T-helper 1 cell (primary cell): ENCODE measurements at places on chromosomes 5 and 9.

GRCh38 chr5:168014433-168015123 lies 276.9 kb upstream of the WWC1 start:
- DNase-seq = no peak

- no peak for DNase-seq
Measured at GRCh38 chr9:112193572-112194288, 18.6 kb upstream of the SUSD1 start.

DNA sequence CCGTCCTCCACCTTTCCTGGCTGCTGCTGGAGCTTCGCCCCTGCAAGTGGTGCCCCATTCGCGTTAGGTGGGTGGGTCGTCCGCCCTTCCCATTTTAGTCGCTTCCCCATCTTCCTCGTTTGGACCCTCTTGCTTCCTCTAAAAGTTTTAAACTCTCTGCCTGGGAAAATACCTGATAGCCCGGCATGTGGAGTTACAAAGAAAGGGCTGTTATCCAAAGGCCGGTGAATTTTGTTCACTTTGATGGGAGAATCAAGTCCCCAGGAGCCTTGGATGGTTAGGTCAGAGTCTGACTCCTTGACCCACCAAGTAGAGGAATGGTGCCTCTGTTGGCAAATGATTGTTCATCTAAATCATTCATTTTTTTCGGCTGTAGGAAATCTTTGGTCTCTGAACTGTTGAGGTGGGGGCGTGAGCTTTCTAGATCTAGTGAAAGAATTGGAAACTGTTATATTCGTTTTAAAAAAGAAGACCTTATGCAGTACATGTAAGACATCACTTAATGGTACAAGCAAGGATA lies 29.5 kb upstream of the APC start:
- no peak for DNase-seq

DNA sequence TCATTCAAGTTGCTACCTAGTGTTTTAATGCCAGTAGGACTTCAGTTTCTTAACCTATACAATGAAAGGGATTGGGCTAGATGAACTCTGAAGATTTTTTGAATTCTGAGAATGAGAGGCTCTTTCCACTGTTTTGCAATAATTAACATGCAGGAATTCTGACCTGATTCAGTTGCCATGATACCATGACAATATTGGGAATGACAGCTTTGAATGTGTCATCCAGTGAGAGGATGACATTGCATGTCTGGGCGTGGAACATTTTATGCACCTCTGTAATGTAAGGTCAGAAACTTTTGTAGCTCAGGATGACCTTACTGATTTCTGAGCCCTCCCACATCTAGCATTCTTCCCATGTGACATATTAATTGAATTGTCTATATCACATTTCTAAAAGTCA lies 30.6 kb upstream of the SPINK5 start:
- DNase-seq = no peak

GRCh38 chr5:102932781-102933180 lies 177.7 kb downstream of the PAM start:
- DNase-seq = no peak

GRCh38 chr5:107858324-107858723 lies 187.6 kb upstream of the EFNA5 start:
- DNase-seq = no peak

DNA sequence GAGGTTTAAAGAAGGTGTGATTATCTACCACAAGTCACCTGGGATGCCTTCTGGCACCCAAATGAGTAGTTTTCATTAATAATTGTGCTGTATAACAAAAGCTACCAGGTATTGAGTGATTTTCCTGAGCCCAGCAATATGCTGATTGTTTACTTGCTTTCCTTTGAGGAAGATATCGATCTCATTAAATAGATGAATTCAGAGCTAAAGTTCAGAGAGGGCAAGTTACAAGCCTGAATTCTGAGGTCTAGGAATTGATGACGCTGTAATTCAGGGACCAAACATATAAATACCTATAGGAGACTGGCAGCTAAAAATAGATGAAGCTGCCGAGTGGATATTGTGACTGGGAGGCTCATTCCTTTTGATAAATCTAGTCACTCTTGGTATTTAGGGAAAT lies 1.1 kb downstream of the ERCC6L2 start:
- DNase-seq = no peak

GRCh38 chr5:151270599-151270998 lies 17.6 kb downstream of the GM2A start:
- no peak for DNase-seq

DNA sequence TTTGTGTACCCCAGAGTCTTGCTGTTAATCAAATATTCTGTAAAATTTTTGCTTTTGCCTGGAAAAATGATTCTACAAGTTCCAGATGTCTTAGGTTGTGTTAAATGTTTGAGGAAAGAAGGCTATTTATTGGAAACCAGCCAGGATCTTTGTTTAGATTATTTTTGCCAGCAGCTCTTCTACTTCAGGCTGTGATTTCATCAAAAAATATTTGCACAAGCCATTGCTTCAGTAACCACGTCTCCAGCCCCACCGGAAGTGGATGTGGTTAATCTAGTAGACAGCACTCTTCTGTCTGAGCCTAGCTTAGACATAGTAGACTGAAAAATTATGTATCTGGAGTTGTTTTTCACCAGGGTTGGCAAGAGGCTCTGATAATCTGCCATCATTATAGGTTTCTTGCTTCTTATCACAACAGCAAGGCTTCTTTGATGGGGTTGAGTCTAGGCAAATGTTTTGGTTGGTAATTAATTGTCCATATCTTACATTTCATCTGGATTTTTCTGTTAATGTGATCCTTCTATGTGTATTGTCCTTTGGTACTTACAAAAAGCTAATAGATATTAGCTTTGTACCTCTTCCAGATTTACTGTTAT lies 17.1 kb downstream of the KCTD16 start:
- peak; percentile 85 for DNase-seq

DNA sequence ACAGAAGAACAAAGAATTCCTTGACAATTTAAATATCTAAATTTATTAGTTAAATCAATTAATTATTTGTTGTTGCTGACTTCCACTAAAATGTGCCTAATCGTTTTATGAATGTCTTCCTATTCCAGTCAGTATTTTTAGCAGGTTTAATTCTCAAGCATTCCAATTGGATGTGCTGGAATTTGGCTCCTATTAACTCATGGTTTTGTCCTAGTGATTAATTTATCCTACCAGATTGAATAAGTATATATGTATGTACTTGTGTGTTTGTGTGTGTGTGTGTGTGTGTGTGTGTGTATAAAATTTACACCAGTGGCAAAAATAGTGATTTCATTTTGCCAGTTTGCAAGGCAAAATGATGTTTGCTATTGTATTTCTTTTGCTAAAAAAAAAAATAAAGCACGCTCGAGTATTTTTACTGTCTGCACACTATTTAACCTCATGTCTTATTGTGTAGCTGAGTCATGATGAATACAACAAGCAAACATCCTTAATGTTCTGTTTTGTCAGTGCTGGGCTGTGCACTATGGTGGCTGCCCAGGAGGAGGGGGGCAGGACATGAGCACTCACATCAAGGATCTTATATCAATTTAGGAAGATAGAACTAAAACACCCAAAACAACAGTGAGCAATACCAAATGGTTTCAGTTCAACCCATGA lies 375.5 kb downstream of the PDE4D start:
- no peak for DNase-seq

- no peak for DNase-seq
Measured at GRCh38 chr5:30183795-30184194, 1009.7 kb upstream of the CDH6 start.

GRCh38 chr5:1438871-1439270 lies 6.4 kb downstream of the SLC6A3 start:
- DNase-seq = no peak

GRCh38 chr5:180045889-180046499 lies 25.6 kb downstream of the RNF130 start:
- DNase-seq = no peak

GRCh38 chr5:16654647-16655334 lies 38.0 kb upstream of the RETREG1 start:
- DNase-seq = no peak

- no peak for DNase-seq
Measured at GRCh38 chr9:37309136-37309535, 113.4 kb upstream of the GRHPR start.

DNA sequence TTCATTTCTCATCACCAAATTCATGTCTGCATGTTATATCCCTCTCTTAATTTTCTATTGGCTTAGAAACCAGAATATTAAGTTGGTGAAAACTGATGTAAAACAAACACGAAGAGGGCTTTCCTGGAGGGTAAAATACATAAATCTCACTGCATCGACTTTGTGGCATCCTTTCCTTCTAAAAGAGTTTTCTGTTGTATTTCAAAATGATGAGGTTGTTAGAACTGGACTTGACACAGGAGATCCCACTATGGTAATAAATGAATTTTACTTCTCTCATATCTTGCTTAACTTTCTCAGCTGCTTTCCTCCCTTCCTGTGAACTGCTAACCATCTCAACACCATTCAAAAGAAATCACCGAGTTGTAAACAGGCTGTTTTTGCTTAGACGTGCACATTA lies 162.0 kb upstream of the TRPC7 start:
- no peak for DNase-seq

DNA sequence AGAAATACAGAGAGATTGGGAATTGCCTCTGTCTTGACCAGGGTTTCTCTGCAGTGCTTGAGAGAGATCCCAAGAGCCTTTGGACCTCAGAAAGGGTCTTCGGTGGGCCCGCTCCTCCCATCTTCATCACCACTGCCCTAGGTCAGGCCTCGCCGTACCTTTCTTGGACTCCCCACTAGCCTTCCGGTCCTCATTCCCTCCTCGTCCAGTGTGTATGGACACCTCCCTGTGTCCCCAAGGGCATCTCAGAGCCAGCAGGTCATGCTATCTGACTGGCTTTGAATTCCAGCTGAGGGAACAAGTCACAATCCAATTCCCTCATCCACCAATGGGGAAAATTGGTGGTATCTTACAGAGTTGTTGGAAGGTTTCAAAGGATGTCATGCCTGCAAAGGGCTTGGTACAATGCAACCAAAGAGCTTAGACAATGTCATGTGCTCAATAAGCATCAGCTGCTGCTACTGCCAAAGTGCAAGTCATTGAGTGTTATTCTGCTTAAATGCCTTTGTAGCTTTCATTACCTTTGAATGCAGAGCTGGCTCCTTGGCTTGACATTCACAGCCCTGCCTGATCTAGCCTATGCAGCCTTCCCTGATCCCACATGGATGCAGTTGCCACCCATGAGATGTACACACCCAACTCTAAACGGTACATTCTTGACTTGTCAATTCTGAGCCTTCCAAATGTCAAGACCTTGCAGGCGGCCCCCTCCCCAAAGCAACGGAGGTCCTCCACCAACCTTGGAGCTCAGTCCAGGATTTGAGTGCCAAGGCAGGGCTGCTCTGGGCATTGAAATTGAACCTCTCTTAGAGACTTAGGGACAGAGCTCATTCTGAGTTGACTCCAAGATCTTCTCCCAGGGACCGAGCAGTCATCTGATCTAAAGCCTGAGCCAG lies 58.0 kb downstream of the HRH2 start:
- no peak for DNase-seq

DNA sequence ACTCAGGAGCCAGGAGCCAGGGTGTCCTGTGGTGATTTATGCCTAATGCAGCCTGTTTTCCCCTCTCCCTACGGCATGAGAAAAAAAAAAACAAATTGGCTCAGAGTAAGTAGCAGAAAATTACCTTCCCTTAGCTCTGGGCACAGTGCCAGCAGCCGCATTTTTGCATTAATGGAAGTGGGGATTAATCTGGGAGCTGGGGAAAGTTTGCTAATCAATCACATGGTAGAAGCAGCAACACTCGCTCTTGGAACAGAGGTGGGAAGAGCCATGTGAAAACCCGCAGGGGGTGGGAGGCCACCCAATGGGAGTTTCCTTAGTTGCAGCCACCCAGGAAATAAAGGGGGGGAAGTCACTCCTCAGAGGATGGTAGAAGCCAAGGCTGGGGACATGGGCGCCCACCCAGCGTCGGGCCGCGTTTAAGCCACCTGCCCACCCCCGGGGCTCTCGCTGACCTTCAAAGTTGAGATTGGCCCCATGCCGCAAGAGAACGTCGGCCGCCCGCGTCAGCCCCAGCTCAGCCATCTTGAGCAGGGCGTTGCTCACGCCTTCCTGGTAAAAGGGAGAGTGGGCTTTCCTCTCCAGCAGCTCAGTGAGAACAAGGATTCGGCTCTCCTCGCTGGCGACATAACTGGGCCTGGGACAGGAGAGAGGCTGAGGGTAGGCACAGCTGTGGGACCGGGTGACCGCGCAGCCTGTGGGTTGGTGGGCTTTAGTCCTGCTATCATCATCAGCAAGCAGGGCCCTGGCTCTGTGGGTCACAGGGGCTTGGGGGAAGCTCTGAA lies 1.7 kb downstream of the ASB6 start:
- DNase-seq = no peak

- DNase-seq = no peak
Measured at GRCh38 chr5:147913786-147914185, 7.4 kb upstream of the C5orf46 start.

GRCh38 chr9:27676827-27677226 lies 103.5 kb upstream of the C9orf72 start:
- DNase-seq = no peak

DNA sequence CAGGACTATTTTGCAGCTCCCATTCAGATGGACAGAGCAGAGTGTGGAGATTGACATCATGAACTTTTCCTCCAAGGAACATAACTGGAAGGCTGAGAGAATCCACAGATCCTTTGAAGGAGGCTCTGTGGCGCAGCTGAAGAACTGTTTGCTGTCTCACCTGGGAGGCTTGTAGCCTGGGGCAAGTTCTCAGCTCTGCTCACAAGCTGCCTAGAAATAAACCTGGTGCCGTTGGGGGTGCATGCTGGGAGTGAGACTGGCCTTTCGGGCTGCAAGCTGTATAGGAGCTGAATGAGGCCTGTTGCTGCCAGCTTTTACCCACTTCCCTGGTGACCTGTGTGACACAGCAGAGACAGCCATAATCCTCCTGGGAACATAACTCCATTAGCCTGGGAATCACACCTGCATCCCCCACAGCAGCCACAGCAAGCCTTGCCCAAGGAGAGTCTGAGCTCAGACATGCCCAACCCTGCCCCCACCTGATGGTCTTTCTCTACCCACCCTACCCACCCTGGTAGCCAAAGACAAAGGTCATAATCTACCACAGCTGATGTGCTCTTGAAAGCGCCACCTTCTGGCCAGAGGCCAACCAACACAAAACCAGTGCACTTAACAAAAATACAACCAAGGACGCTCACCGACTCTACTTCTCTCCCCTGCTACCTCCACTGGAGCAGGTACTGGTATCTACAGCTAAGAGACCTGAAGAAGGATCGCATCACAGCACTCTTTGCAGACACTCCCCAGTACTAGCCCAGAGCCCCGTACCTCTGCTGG lies 205.1 kb upstream of the MRPS30 start:
- DNase-seq = no peak

GRCh38 chr9:121598167-121598964 lies 53.1 kb upstream of the DAB2IP start:
- no peak for DNase-seq

- no peak for DNase-seq
Measured at GRCh38 chr9:78167356-78167755, 68.5 kb upstream of the CEP78 start.

- no peak for DNase-seq
Measured at GRCh38 chr5:78126536-78126935, 168.0 kb downstream of the AP3B1 start.

- no peak for DNase-seq
Measured at GRCh38 chr9:92122800-92123199, 7.6 kb upstream of the SPTLC1 start.

GRCh38 chr9:88742483-88742882 lies 207.5 kb downstream of the NXNL2 start:
- DNase-seq = no peak

GRCh38 chr5:109223531-109223930 lies 186.2 kb downstream of the PJA2 start:
- DNase-seq = no peak
